Activated naive CD4-positive, alpha-beta T cell treated with anti-CD3 and anti-CD28 coated beads for 36 hours (primary cell): ENCODE measurements at places on chromosomes 13 and 19.

GRCh38 chr19:36160821-36161596 lies 8.8 kb upstream of the COX7A1 start:
- no peak for DNase-seq

DNA sequence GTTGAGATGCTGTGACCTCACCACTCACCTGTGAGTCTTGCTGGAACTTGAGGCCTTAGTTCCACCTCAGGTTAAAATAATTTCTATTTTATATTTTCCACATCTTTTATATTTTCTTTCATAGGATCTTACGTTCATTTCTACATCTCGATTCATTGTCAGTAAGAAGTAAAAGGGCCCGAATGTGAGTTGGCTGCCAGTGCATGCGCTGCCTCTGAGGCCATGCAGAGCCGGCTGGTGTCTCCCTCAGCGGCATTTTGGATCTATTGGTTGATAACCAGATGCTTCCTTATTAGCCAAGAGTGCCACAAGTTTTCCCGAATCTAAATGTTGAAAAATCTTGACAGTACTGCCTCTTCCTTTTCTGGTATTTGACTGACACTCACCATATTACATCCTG lies 347.3 kb downstream of the TEX29 start:
- no peak for DNase-seq

DNA sequence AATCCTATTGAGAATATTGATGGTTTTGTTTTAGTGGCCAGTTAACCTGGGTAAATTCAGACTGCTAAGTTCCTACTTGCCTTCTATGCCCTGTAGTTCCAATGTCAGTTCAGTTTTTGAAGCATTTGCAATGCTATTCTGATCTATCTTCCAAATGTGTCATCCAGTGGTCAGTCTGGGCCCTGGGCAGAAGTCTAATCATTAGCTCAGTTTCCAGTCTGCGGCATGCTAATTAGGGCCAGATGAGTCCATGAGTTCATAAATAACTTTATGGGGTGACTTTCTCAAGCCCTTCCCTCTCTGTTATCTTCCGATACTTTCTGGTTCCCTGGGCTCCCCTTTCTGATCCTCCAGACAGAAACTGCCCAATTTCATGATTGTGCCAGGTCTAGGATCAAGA lies 32.7 kb downstream of the FAM187B start:
- no peak for DNase-seq

DNA sequence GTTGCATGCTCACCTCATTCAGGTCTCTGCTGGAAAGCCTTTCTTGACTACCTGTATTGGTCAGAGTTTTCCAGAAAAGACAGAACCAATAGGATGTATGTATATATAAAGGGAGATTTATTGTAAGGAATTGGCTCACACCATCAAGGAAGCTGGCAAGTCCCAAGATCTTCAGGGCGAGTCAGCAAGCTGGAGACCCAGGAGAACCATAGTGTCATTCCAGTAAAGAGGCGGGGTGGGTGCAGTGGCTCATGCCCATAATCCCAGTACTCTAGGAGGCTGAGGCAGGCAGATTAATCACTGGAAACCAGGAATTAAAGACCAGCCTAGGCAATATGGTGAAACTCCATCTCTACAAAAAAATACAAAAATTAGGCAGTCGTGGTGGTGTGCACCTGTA lies 30.4 kb upstream of the FARP1 start:
- DNase-seq: no peak

- DNase-seq: no peak
Observed at GRCh38 chr13:33261387-33262061, 24.0 kb downstream of the STARD13 start.

DNA sequence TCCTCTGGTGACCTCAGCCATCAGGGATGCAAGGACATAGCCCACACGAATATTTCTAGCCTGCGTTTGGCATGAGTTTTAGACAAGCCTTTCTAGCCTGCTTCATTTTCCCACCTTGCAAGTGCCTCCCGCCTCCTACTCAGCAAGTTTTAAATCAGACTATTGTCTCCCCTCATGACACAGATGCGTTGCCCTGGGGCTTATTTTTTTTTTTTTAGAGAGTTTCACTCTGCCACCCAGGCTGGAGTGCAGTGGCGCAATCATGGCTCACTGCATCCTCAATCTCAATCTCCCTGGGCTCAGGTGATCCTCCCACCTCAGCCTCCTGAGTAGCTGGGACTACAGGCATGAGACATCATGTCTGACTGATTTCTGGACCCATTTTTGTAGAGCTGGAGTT lies 14.6 kb downstream of the GJB2 start:
- DNase-seq: no peak

DNA sequence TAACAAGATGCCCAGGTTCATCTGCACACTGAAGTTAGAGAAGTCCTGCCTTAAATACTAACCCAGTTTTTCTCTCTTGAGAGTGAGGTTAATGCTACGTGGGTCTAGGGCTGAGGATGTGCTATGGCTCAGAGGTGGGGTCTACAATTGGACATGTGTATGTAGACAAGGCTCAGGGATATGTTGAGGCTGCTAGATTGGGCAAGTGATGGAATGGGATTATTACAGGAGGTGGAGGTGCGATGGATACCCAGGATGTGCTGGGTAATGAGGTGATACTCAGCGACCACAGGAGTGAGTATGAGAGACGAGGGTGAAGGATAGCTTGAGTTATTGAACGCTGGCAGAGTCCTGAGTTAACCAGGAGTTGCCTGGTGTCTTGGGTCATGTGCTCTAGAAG lies 38.1 kb downstream of the PPP2R1A start:
- DNase-seq: no peak

- DNase-seq: peak; percentile 82
Observed at GRCh38 chr19:45667620-45668341, at the start of gene GIPR. GIPR (plus strand) TSS chr19:45668221; CDS start chr19:45669521, 1,300 bp downstream.

DNA sequence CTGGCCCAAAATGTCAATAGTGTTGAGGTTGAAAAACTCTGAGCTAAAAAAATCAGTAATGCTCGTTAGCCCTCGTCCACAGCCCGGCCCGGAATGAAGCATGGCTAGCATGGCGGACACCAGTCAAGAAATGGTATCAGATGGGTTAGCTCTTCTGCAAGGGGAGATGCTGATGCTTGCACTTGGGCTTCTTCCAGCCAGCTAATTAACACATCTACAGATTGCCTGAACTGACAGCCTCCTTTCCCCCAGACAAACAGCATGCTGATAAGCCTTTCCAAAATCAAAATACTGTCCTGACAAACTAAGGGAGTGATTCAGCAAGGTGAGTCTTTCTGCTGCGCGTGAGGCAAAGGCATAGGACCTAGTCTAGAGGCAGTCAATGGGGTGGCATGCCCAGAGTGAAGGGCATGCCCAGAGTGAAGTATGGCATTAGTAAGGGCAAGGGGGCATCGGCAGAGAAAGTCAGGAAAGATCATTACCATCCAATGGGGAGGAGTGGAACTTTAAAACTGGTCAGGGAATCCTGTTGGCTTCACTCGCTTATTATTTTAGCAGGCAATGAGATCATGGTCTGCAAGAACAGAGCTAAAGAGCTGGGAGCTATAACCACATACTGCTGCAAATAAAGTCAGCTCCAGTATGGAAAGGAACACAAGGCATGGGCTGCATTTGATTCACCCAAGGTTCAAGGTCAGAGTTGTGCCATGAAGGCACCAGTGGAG lies 30.2 kb upstream of the UBE2L5 start:
- DNase-seq: no peak

DNA sequence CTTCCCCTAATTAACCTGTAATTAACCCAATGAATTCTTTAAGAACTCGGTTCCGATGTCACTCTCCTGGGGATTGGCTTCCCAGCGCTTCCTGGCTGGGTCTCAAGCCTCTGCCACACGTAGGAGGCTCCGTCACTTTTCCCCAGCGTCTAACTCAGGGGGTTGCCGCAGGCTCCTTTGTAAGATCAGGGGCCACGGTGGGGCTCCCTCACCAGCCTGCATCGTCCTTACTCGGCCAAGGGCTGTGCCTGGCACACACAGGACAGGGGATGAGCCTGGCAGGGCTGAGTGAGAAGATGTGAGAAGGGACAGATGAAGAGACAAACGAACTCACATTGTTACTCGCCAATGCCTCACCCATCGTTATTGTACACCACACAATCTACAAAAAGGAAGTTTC lies 20.9 kb upstream of the ATP11A start:
- DNase-seq: no peak

GRCh38 chr19:3061182-3062161 lies 823 bp downstream of the TLE5 start:
- DNase-seq: peak; percentile 63

DNA sequence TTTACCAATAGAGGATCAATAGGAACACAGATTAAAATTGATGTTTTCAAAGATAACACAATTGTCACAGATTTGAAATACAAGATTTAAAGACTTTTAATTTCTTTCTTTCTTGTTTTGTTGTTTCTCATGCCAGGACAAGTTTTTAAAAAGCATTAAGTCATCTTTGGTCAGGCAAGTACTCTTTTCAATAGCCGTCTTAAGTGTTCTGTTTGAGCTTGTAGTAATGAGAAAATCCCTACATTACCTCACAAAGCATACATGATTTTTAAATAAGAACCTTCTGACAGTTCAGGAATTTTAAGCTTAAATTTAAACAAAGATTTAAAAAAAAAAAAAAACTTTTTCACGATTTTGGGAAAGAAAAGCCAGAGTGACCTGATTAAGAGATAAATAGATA lies 216.3 kb upstream of the PRR20A start:
- DNase-seq: no peak

GRCh38 chr13:92602560-92602959 lies 624.0 kb upstream of the GPC6 start:
- no peak for DNase-seq

- DNase-seq: no peak
Observed at GRCh38 chr13:35706721-35707120, 230.2 kb upstream of the MAB21L1 start.

GRCh38 chr19:17910791-17911360 lies 21.9 kb upstream of the CCDC124 start:
- no peak for DNase-seq

DNA sequence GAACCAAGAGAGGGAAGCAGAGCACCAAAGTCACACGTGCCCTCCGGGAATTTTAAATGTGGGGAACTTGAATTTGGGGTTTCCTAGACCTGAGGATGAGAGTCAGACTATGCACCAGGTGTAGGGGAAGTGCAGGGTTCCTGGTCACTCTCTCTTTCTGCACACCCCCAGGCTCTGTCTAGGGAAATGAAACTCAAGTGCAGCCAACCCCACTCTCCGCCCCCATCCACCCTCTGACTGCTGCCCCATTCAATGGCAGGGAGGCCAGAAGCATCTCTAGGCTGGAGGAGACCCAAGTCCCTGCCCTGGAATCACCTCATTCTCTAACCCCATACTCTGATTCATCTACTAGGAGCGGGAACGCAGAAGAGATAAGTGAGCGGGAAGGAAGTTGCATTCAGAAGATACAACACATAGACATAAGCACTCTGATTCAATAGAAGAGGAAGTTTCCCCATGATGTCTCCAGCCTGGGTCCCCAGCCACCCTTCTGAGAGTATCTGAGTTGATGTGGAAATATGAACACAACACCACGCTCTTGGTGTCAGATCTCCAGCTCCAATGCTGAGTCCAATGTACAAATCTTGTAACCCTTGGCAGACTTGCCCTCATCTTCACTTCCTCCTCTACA lies 4.7 kb upstream of the SIGLEC14 start:
- no peak for DNase-seq

GRCh38 chr19:7763696-7764095 lies 653 bp downstream of the CLEC4M start:
- no peak for DNase-seq

GRCh38 chr13:40974460-40975407 lies 44.4 kb downstream of the ELF1 start:
- peak; percentile 63 for DNase-seq

- no peak for DNase-seq
Observed at GRCh38 chr13:45994752-45995151, 57.8 kb downstream of the ZC3H13 start.

DNA sequence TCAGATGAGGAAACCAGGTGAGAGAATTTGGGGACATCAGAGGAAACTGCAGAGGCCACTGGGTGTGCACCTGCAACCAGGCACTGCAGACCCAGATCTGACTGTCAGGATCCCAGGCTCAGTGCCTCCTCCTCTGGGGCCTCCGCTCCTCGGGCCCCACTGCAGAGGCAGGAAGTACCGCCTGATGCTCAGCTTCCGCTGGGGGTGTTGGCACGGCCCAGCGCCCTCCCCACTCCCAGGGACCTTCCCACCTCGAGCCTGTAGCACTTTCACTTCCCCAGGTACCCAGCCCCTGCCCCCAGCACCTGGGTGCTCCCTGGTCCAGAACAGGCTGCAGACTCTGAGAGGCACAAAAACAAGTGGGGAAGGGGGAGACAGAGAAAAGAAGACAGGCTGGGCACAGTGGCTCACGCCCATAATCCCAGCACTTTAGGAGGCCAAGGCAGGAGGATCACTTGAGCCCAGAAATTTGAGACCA lies 1.4 kb upstream of the CD37 start:
- DNase-seq: peak; percentile 89

GRCh38 chr19:41541990-41542584 lies 33.9 kb upstream of the CEACAM21 start:
- peak; percentile 93 for DNase-seq

DNA sequence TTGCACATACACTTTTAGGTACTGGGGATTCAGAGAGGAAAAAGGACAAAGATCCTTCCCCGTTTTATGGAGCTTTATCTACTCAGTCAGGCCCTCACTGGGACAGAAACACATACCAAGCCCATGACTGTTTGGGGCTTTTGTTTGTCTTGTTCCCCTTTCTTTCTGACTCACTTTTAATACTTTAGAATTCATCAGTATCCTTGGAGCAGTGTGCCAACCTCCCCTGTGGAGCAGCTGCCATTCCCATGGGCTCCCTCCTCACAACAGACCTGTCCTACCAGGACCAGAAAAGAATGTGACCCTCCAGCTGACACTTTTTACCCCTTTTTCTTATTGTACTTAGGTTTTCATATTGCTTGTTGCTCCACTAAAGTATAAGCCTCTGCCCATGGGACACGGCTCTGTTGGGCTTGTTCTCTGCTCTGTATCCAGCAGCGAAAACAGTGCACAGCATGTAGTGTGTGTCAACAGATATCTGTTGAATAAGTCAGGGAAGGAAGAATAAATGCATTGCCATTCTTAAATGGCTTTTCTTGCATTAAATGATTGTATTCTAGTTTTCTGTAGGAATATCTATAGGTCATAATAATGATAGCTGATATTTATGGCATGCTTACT lies 431.1 kb downstream of the EFNB2 start:
- DNase-seq: no peak
